ENCODE measurements at places on chromosomes 2 and 18.
A peak's percentile ranks its signal among the peaks of the same experiment; 100 is the strongest.

GRCh38 chr18:29154758-29155725 lies 978.1 kb upstream of the CDH2 start:
- no peak for DNase-seq

DNA sequence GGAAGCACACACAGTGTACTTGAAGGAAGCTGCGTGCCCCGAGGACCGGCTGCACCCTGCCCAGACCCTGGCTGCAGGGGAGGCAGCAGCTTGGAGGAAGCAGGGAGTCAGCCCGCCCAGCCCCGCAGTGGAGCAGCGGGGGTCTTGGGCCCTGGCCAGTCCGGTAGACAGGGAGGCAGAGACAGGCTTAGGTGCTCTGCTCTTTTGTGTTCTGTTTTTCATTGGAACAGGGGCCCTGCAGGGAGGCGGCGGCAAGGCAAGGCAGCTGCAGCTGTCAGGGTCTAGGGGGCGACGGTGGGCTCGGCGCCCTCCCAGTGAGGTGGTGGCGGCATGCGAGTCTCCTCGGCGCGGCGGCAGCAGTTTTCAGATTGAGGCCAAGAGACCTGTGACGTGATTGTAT lies 53.3 kb upstream of the TFCP2L1 start:
- no peak for DNase-seq

GRCh38 chr18:74826572-74826971 lies 228.9 kb downstream of the ZNF407 start:
- DNase-seq, result no peak

DNA sequence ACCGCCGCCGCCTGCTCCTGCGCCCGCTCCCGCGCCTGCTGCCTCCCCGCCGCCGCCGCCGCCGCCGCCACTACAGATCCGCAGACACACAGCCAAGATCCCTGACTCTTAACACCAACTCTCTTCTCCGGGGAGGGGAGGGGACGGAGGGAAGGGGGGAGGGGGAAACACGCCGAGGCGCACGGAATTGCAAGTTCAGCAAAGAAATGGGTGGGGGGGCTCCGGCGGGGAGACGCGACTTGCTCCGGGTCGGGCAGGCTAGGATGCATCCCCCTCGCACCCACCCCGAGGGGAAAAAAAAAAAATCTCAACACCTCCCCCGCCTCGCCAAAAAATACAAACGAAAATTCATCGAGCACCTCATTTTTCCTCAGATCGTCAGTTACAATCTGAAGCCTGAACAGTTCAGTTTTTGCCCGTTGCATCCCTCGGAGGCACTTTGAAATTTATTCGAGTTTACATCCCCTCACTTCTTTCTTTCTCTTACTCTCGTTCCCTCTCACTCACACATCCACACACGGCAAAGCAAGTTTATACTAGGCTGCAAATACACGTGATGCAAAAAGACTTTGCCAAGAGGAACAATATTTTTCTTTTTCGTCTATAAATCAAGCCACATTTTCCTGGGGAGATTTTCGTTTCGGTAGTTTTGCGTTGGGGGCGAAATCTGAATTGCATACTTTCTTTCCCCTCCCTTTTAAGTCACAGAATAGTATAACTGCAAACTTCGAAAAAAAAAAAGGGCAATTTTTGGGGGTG lies at the start of gene TCF4:
Gene TCF4 (minus strand): TSS at position 82 of the 759 bp plus-strand sequence. CDS start 1,076 bp downstream, outside the sequence.
- DNase-seq, result no peak

GRCh38 chr2:237557633-237558015 lies 8.8 kb upstream of the PRLH start:
- no peak for DNase-seq

DNA sequence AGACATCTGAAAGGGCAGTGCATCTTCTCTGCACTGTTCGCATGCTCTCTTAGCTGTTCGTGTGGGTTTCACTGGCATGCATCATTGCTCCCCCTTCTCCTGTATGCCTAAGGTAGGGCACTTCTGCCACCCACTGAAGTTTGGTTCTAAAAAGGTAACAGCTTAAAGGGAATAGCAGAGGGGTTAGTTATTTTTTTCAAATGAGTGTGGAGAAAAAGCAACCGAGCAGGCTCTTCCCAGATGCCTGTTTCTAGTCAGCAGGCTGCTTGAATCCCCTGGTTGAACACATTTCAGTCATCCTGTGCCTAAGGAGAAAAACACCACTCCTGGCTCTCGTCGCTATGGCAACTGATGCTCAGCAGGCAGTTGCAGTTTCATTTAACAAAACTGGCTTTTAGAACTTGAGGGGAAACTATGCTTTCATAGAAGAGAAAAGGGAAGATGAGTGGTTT lies 69.8 kb upstream of the GALNT3 start:
- DNase-seq, result no peak

DNA sequence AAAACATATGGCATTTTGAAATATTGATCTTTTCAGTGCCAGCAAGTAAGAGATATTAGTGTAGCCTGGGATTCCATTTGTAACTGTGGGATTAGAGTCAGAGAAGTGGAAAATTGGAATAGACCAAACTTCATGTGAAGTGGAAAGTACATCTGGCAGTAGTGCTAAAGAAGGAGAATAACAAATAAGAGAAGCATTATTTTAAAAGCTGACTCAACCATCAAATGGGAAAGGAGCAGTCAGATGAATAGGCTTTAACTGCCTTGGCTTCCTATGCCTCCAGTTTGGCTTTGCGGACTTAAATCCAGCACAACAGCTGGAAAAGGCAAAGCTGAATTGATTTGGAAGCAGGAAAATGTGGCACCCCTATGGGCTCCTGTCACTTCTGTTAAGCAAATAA lies 623.1 kb downstream of the TSN start:
- no peak for DNase-seq

DNA sequence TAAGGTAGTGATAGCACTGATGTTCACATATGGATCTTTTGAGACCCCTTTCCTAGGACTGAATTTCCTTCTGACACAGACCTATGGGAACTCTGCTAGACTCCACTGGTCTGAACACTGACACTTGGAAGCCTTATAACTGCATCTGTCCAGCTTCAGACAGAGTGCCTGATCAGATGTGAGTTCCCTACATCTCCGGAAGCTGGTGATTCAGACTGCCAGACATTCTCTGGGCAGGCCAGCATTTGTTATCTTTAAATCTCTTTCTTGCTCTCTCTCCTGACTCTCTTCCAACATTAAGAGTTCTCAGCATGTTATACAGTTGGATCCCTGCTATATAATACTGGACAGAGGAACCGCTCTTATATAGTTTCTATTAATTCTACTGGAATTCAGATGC lies 408.5 kb downstream of the ZEB2 start:
- no peak for DNase-seq

DNA sequence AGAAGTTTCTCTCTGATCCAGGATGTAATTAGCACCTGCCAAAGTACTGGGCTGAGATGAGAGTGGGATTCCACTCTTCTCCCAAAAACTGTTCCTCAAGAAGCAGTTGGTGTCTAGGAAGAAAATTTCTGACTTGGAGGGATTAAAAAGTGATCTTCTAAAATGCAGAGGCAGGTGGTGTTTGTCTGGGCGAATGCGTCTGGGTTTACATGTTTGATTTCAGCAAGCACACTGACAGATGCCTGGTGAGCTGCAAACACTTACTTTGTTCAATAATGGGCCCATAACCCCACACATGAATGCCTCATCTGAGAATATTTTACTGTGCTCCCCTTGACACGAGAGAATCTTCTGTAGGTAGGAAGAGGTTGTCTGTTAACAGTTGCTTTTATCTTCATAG lies 24.3 kb upstream of the KCNF1 start:
- no peak for DNase-seq

DNA sequence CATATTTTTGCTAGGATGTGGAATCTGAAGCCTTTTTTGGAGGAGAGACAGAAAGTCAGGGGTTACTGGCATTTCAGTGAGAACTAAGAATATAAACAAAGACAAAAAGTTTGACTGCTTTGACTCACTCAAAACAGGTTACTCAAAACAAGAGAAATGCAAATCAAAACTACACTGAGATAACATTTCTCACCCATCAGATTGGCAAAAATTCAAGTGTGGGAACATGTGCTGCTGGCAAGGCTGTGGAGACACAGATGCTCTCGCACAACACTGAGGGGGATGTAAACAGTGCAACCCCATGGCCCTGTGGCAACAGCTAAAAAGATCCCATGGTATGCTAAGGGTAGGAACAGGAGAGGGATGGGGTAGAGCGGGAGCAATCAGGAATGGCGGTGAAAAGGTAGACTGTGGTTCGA lies 86.6 kb downstream of the DTNB start:
- DNase-seq, result no peak

GRCh38 chr2:3214806-3215404 lies 162.7 kb downstream of the EIPR1 start:
- DNase-seq, result no peak

DNA sequence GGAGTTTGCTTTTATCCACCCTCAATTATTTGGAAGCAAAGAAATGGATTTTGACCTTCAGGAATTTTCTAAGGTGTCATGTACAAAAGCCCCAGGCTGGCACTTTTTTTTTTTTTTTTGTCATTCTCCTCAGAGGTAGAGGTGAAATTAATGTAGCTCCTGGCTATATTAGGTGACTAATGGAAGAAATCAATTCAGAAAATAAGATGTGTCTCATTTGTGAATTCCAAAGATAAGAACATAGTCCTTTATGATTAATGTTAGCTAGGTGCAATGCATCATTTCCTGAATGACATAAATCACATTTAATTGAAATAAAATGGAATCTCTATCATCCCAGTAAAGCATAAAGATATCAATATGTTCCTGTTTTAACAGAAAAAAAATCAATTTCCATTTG lies 477.6 kb downstream of the FBXO15 start:
- DNase-seq, result no peak

- DNase-seq, result peak; percentile 49
Observed at GRCh38 chr18:48548011-48548771, 9.4 kb downstream of the CTIF start.

- DNase-seq, result no peak
Observed at GRCh38 chr2:70534183-70534836, 19.3 kb downstream of the TGFA start.

DNA sequence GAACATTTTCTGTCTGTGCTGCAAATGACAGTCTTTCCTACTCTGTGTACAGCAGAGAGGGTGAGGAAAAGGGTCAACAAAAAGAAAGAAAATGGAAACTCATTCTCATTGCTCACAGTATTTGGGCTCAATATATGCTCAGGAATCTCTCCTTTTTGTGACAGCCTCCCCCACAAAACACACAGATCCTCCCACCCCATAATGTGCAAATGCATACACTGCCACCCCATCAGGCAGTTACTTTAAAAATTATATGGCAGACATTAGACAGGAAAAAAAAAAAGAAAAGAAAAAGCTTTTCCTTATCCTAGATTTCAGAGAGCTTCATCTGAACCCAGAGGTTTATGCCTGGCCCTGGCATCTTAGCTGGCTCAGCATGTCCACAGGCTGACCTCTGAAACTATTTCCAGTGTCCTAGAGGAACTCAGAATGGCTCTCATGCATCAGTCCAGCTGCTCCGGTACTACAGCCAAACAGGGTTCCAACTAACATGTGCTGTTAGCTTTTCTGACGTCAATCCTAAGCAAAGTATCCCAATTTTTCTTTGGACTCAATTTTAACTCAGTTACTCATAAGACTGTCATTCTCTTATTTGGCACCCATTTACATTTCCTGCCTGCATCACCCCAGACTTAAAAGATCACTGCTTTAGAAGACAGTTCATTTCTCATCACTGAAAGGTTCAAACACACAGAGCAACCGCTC lies 105.9 kb downstream of the RBMS1 start:
- DNase-seq, result no peak
